Stimulated activated CD8-positive, alpha-beta memory T cell treated with anti-CD3 and anti-CD28 coated beads, Interleukin-2, amount 100 ng/mL, for 48 hours (primary cell): ENCODE measurements at places on chromosomes 11 and 22.

GRCh38 chr22:39900306-39901227 is at the start of gene GRAP2:
Gene GRAP2 (plus strand): TSS chr22:39901084. CDS start chr22:39947107, 46,023 bp downstream.
- DNase-seq, result no peak

- DNase-seq, result no peak
These were observed 59.6 kb downstream of the ZNRF3 start for GRCh38 chr22:28942801-28943500.

GRCh38 chr11:73759610-73760134 is 1.2 kb downstream of the RAB6A start:
- DNase-seq, result no peak

- no peak for DNase-seq
These were observed 13.6 kb downstream of the POLR2F start for GRCh38 chr22:37967147-37967546.

DNA sequence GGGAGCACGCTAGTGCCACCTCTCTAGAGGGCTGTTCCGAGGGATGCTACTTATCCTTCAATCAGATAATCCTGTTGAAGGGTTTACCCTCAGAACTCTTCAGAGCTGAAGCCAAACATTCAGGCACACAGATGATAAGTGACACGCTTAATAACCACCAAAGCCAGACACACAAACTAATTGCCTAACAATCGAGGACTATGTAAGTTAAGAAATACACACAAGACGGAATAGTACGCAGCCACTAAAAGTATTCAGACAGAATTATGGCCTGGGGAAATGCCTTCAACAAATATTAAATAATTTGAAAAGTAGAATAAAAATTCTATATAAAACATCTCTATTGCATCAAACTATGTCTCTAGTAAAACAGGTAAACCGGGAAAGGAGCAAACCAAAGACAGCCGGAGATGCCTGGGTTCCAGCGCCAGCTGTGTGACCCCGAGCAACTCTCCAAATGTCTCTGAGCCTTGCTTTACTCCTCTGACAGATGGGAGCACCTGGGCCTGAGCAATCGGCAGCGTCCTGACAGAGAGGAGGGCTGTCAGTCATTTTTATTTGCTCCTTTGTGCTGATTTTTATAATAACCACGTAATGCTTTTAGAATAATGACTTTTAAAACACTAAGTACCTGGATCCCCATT is 11.3 kb downstream of the LRFN4 start:
- no peak for DNase-seq
